ENCODE measurements at places on chromosomes 5 and 9.
A peak's percentile ranks its signal among the peaks of the same experiment; 100 is the strongest.

- DNase-seq, result no peak
Measured at GRCh38 chr5:94808497-94808896, 190.0 kb downstream of the SLF1 start.

- DNase-seq, result no peak
Measured at GRCh38 chr9:86925686-86926085, 21.6 kb downstream of the GAS1 start.

- DNase-seq, result no peak
Measured at GRCh38 chr5:32255540-32255900, 57.2 kb downstream of the MTMR12 start.

DNA sequence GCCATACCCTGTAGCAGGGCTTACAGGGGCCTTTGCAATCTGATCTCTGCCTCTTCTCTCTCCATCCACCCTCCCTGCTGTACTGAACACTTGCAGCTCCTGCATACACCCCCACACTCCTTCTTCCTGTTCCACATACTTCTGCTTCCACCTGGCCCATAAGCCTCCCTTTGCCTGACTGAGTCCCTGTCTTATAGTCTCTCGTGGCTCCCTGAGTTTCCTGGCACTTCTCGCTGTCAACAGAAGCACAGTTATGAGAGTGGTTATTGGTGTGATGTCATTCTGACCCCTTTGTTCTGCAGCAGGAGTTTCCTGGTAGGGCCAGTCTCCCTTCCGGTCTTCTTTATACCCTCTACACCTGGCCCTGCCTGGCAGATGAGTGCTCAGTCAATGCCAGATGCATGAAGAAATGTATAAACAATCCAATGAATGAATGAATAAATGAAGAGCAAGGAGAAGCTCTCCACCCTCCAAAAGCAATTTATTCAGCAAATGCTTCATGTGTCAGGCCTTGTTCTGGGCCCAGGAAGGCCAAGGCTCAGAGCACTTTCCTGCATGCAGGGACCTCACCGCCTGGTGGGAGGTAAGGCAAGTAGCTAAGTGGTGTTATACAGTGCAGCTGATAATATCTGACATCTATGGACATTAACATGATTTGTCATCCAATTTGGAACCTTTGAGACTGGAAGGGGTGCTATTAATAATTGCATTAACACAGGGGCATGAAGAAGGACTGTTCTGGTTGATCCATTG, 20.5 kb upstream of the CSF1R start:
- peak; percentile 43 for DNase-seq

- DNase-seq, result peak; percentile 14
Measured at GRCh38 chr5:43161244-43161643, 30.8 kb upstream of the NIM1K start.

DNA sequence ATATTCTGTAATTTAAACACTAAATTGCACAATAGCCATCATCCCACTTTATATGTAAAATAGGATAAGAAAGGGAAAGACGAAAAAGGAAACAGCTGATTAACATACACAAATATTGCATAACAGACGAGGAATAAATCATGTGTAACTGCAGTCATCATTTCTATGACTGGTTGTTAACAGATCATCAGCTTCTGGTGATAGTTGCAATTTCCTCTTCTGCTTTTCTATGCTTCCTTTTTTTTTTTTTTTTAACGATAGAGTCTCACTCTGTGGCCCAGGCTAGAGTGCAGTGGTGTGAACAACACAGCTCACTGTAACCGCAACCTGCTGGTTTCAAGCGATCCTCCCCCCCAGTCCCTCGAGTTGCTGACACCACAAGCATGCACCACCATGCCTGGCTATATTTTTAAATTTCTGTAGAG, 22.5 kb upstream of the JAKMIP2 start:
- DNase-seq, result peak; percentile 96

- DNase-seq, result no peak
Measured at GRCh38 chr9:132087438-132088030, 7.9 kb upstream of the MED27 start.

- no peak for DNase-seq
Measured at GRCh38 chr5:66012271-66012670, 85.9 kb downstream of the ERBIN start.

DNA sequence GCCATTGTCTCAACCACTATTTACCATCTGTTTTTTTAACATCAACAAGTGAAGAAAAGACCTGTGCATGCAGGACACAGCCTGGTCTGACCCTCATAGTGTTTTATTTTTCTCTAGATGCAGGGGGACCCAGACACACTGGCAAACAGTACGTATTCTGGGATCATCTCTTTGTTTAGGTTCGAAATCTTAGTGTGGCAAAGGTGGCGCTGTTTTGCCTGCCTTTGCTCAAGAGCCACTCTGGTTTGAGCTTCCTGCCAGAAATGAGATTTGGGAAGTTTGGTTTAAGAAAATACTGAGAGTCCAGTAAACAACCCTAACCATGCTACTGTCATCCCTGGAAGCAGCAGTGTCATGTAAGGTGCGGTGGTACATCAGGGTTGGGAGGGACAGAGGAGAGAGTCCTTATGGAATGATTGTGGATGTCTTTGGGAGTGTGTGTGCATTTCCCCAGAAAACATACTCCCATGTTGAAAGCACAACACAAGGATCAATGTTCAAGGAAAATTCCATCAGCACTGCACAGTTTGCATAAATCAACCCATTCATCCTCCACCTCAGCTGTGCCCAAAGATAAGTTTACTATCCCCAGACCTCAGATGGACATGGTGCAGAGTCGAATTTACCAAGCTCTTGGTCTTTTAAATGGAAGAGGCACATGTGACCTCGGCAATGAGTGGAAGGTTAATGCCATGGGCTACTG, 34.0 kb upstream of the FLT4 start:
- DNase-seq, result no peak

DNA sequence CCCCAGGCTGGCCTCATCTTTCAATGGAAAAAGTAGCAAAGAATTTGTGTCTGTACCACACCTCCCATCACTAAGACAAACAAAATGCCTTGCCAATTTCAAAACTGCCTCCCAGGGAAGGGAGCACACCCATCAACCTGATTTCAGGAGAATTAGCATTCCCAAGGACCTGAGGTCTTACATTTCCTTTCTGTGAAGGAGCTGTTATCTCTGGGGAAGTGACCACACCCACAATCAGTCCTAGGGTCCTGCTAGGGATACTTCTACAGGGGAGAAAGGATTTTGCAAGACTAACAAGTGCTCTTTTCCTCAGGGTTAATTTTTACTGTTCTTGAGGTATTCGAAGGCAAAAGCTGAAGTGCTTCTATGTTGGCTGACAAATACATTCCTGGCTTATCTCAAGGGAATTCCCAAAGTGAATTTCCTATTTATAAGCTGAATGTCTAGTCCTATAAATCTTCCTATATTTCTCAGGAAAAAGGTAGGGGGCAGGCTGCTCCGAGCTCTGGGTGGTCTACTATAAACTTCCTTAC, 97.4 kb upstream of the ITGA1 start:
- no peak for DNase-seq

DNA sequence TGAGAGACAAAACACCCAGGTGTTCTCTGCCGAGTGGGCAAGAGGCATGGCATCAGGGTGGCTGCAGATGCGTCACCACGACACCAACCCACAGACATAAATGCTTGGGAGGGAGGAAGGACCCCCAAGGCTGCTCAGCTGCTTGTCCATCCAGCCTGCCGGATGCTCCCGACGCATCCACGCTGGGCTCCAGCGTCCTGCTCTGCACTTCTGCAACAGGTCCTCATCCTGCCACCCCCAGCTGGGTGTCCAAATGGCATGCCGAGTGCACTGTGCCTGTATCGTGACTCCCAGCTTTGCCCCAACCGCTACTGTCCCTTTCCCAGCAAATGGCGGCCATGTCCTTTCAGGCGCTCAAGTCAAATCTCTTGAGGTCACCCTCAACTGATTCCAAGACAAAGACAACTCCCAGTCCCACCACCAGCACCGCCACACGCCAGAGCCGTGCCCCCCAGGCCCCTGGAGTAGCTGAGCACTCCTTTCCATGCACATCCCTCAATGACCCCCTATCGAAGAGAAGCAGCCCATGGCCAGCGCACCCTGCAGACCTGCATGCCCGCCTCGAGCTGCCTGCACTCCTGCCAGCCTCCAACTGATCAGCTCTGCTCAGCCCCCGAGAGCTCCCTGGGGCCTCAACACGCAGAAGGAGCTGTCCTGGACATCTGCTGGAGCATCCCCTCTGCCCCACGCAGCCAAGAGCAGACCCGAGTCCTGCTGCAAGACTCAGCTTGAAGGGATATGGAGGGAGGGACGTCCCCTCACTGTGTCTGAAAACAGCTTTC, 116.7 kb downstream of the ROR2 start:
- DNase-seq, result no peak

- no peak for DNase-seq
Measured at GRCh38 chr5:10497554-10497953, 55.9 kb downstream of the ROPN1L start.

GRCh38 chr5:72117307-72117706, 10.0 kb downstream of the MAP1B start:
- DNase-seq, result no peak

GRCh38 chr9:93968451-93969327, 13.5 kb upstream of the BARX1 start:
- DNase-seq, result no peak

GRCh38 chr5:141742866-141743851, 61.1 kb upstream of the ARAP3 start:
- DNase-seq, result peak; percentile 30

GRCh38 chr9:122095010-122095767, 2.1 kb upstream of the TTLL11 start:
- peak; percentile 71 for DNase-seq

DNA sequence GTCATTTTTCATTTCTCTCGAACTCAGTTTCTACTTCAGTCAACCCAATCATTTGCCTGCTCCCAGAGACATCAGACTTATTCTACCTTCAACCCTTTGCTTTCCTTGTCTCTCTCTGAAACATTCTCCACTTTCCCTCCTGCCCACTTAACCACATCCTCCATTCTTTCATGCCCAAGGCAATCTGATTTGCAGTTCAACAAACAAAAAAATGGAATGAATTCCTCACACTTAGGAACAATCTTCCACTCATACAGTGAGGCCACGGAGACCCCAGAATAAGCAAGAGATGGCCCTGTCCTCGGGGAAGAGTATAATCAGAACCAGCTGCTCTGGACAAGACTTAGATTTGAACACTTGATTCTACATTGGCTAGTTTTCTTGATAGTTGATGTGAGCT, 180.5 kb downstream of the RFK start:
- DNase-seq, result no peak
